Left ventricle myocardium inferior (tissue), 1 donor: ENCODE measurements at places on chromosomes 13 and 19.

- DNase-seq = no peak
Observed at GRCh38 chr13:85632526-85633195, 166.6 kb downstream of the SLITRK6 start.

DNA sequence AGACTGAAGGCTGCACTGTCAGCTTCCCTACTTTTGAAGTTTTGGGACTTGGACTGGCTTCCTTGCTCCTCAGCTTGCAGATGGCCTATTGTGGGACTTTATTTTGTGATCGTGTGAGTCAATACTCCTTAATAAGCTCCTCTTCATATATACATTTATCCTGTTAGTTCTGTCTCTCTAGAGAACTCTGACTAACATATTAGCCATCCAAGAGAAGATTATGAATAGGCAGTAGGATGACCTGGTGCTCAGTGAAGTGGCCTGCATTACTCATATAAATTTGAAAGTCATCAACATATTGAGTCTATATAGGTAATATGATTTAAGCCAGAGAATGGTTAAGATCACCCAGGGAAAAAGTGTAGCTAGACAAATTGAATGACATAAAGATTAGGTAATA lies 136.3 kb upstream of the UFM1 start:
- DNase-seq = no peak

- no peak for DNase-seq
Observed at GRCh38 chr19:18435842-18436670, 1.9 kb downstream of the ISYNA1 start.

DNA sequence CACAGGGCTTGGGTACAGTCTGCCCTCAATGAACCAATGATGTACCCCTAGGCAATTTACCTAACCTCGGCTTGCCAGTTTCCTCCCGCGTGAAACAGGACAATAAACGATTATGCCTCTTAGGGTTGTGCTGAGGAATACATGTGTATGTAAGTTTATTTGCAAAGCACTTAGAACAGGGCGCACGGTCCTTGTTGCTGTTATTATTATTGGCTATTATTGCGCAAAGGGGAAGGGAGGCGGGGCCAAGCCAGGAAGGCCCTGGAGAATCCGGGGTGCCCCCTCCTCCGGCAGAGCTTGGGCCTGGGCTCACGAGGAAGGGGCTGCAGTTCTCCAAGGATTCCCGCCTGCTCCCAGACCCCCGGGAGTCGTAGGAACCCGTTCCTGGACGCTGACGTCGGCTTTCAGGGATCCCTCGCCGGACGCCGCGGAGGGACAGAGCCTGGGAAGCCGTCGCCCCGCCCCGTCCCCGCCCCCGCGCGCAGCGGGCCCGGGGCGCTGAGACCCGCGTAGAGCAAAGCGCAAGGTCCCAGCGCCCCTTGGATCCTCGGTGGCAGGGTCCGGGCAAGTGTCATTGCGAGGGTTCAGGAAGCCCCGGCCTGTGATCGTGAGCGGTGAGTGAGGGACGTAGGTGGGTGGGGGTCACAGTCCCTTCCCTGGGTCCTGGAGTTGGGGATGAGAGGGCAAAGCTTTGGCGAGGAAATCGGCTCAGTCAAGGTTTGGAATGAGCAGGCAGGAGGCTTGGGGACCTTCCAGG lies at the start of gene TMEM91:
TSS of gene TMEM91 (plus strand) at position 293 of the 757 bp plus-strand sequence. CDS start 1,777 bp downstream, outside the sequence.
- DNase-seq = peak; percentile 33

DNA sequence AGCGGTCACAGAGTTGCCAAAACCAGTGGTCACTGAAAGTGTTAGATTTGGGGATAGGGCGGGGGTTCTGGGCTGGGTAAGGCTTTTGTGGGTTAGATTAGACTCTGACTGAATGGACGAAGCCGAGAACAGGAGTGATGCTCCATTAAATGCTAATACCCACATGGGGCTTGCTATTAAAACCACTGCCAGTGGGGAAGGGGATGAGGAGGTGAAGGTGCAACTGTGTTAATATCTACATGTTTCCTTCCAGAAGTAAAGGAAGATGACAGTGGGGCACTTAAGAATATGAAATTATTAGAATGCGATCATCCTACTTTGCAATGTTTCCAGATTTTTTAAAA lies 573 bp upstream of the ZNF614 start:
- DNase-seq = no peak

GRCh38 chr19:19214159-19214490 lies 2.4 kb downstream of the NCAN start:
- no peak for DNase-seq

- DNase-seq = no peak
Observed at GRCh38 chr19:39829702-39830275, 4.2 kb downstream of the DYRK1B start.

- no peak for DNase-seq
Observed at GRCh38 chr19:2294687-2295335, 12.8 kb upstream of the PEAK3 start.

DNA sequence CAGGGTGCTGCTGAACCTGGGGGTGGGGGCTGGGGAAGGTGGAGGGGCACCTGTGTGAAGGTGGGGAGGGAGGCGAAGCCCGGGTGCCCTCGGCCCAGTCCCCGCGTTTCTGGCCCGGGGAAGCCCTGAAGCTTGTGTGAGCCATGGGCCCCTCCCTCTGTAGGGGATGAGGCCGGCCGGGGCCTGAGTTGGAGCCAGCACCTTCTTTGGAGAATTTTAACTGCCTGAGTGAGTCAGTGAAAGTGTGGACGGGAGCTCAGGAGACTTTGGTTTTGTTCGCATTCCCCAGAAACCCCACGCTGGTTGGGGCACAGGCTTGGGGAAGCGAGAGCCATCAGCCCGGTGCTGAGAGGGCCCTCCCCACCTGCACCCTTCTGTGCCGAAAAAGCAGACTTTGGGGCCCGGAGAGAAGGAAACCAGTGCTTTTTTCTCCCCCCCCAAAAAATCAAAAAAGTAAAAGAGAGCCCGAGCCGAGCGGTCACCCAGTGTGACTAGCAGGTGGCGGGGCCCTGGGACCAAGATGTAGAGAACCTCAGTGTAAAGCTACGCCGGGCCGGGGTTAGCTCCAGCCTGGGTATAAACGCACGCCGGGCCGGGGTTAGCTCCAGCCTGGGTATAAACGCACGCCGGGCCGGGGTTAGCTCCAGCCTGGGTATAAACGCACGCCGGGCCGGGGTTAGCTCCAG lies 45.1 kb downstream of the TMEM255B start:
- no peak for DNase-seq

DNA sequence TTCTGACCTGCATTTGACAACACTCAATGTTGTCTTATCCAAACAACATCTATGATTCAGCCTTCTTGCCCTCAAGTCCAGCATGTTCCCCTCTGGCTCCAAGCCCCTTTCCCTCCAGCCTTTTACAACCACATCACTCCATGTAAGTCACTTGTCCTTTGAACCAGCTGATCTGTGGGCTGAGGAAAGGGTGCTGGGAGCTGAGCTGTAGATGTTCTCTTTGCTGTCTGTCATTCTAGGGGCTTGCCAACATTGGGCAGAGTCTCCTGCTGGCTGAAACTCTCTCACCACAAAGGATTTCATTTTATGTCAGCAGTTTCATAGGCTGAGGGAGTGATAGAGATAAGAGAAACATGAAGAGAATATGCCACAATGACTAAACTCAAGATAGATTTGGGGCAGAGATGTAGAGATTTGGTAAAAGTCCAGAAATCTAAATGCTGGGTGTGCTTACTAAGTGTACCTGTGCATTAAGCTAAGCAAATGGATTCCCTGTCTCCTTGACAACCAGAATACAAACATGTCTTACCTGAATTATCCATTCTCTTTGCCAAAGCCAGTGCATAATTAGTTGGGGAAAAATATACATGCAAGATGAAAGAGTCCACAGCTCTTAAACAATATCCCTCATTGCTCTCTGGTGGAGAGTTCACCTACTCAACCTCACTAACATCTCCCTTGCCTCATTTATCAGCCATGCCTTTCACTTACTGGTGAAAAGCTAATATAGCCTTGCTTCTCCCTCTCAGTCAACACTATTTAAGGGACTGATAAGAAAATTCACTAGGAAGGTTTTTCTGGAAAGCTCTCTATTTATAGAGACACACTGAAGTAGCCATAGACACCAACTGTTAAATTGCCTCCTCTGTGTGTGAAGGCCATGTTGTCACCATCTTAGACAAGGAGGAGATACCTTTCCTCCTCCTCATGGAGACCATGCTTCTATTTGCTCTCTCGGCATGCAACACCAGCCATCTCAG lies 175.5 kb upstream of the SERP2 start:
- no peak for DNase-seq

GRCh38 chr19:14381689-14382474 lies 638 bp downstream of the ADGRE5 start:
- DNase-seq = peak; percentile 37

GRCh38 chr19:6464070-6464873 lies at the start of gene CRB3:
TSS of gene CRB3 (plus strand) at chr19:6464271. CDS start at chr19:6464702, 431 bp downstream.
- no peak for DNase-seq

GRCh38 chr19:34644991-34645461 lies 31.9 kb downstream of the SCGB2B2 start:
- no peak for DNase-seq

- DNase-seq = no peak
Observed at GRCh38 chr13:112325142-112325808, 50.9 kb upstream of the SPACA7 start.

- DNase-seq = no peak
Observed at GRCh38 chr13:50690006-50690405, 153.5 kb downstream of the DLEU7 start.

DNA sequence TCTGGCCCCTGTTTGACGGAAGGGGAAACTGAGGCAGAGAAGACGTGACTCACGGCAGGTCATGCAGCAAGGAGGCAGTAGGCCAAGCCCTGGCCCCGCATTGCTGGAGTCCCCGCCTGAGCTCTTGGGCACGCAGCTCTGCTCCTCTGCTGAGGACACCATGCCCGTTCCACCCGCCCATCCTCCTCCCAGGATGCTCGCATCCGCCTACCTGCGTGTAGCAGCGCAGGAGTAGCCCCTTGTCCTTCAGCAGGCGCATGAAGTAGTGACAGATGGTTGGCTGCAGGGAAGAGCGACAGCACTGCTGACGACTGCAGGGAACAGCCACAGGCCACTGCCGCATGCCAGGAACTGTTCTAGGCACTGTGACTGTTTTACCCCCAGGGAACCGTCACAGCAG lies 10.5 kb downstream of the SIRT2 start:
- DNase-seq = no peak

- DNase-seq = no peak
Observed at GRCh38 chr19:1748115-1748872, 5.0 kb upstream of the ONECUT3 start.

- DNase-seq = no peak
Observed at GRCh38 chr13:59398127-59398526, 765.6 kb downstream of the DIAPH3 start.

GRCh38 chr19:53365899-53366493 lies 491 bp downstream of the ZNF525 start:
- peak; percentile 15 for DNase-seq

- no peak for DNase-seq
Observed at GRCh38 chr13:37736045-37736444, 133.5 kb downstream of the TRPC4 start.

DNA sequence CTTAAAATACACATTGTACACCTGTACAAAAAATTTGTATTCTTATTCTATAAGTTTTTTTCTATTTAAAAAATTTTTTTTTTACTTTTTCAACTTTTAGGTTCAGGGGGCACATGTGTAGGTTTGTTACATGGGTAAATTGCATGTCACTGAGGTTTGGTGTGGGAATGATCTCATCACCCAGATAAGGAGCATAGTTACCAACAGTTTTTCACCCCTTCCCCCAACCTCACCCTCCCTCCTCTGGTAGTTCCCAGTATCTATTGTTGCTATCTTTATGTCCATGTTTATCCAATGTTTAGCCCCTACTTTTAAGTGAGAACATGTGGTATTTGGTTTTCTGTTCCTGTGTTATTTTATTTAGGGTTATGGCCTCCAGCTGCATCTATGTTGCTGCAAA lies 89.9 kb downstream of the CDK8 start:
- DNase-seq = no peak

DNA sequence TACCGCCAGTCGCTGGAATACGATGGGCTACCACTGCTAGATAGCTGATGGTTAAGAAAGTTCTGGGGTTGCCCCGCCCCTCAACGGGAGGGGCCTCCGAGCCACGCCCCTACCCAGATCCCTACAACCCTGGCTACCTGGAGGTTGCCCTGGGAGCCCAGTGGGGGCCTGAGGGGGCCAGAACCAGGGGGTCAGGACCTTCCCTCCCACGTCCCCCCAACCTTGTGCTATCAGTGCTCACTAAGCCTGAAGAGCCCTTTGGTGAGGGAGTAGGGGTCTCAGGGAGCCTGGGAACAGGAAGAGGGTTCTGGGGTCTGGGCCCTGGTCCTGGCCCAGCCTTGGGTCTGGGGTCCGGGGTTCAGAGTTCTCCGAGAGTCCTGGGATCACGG lies 8.9 kb downstream of the OCEL1 start:
- peak; percentile 47 for DNase-seq

DNA sequence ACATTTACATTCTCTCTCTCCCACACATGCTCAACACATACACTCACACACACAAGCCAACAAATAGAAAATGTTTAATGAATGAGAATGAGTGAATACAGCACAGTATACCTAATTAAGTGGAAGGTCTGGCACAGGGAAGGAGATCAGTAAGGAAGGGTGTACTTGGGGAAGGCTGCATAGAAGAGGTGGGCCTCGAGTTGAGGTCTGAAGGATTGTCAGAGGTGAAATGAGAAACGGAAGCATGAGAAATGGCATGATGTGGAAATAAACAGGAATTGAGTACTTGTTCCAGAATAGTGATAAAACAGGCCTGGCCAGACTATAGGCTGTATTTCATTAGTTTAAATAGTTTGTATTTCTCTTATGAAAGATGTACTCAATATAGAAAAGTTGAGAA lies 136.2 kb downstream of the FLT1 start:
- DNase-seq = no peak

GRCh38 chr13:91245288-91245687 lies 102.2 kb upstream of the MIR17HG start:
- DNase-seq = no peak

DNA sequence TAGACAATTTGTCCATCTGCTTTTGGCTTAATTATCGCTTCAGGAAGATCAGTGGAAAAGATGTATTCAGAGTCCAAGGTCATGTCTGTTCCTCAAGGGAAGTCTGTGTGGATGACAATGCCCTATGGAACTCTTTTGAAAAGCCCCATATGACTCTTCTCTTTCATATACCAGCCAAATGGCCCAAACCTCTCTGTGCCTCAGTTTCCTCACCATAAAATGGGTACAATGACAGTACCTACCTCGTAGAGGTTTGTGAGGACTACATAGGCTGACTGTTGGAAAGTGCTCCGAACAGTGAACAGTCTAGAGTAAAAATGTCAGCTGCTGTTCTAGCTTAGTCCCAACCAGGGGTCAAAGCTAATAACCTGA lies 104.6 kb downstream of the COL4A2 start:
- no peak for DNase-seq

DNA sequence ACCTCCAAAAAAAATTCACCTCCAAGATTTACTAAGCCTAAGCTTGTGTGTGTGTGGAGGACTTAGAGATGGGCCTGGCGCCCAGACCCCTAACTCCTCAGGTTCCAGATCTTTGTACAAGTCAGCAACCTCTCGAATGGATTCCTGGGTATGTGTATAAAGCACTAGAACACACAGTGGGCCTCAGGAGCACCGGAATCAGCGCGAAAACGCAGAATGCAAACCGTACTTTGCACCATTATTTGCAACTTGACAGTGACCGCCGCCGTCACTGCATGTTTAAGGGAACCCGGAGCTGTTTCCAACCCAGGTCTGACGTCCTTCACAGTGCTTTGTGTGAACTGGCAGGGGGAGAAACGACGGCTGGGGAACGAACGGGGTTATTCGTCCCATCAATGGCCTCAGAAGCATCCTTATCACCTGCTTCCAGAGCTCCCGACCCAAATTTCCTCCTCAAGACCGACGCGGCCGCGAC lies 688 bp downstream of the ZNF606 start:
- DNase-seq = no peak
